Activated CD8-positive, alpha-beta memory T cell treated with anti-CD3 and anti-CD28 coated beads for 4 hours (primary cell): ENCODE measurements at places on chromosomes 1 and 21.

GRCh38 chr1:239337799-239338430, 48.5 kb upstream of the CHRM3 start:
- no peak for DNase-seq

DNA sequence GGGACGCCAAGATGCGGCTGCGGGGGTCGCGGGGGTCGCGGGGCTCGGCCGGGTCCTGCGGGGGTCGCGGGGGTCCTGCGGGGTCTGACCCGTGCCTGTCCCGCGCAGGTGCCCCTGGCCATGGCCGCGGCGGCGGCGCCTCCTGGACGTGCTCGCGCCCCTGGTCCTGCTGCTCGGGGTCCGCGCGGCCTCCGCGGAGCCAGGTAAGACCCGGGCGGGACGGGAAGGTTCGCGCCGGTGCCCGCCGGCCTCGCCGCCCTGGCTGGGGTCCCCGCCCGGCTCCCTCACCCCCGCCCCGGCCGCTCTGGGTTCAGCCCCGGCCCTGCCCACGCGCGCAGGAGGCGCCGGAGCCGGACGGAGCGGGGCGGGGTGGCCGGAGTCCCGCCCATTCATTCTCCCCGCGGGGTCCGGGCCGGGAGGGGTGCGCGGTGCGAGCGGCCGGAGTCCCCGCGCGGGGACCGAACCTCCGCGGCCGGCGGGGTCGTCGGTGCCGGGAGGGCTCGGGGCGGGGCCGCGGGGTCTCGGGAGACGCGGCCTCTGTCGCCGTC, 380 bp downstream of the COL18A1 start:
- no peak for DNase-seq

DNA sequence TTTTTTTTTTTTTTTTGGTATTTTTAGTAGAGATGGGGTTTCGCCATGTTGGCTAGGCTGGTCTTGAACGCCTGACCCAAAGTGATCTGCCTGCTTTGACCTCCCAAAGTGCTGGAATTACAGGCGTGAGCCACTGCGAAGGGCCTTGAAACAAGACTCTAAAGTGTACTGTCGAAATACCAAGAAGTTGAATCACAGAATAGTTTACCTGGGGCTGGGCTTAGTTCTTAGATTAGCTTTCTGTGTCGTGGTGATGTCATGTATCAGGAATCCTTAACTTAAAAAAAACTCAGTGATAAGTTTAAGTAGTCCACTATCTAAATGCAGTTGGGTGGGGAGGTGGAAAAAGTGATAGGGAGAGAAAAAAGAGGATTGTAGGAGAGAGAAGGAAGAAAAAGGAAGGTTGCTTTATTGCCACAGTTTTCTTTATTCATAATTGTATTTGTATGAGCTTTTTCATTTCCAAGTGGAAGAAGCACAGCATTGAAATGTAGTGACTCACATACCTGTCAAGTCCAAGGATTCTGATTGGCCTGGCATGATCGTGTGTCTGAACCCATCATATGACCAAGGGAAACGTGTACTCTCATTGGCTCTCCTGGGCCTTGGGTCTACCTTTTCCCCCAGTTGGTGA, 13.4 kb downstream of the ITSN1 start:
- DNase-seq = no peak

DNA sequence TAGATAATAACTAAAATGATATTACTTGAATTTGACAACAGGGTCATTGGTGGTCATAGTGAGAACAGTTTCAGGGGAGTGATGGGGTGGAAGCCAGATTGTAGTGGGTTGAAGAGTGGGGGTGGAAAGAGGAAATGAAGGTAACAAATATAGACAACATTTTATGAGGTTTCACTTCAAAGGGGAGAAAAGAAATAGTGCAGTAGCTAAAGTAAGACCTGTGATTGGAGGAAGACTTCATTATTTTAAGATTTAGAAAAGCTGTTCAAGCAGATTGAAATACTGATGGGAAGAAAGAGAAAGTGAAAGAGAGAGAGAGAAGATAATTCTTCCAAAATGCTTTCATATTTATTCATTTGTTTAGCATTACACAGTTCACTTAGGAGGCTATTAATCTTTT, 52.0 kb upstream of the KCNA3 start:
- no peak for DNase-seq

GRCh38 chr1:30613188-30613587, 110.2 kb downstream of the MATN1 start:
- no peak for DNase-seq

DNA sequence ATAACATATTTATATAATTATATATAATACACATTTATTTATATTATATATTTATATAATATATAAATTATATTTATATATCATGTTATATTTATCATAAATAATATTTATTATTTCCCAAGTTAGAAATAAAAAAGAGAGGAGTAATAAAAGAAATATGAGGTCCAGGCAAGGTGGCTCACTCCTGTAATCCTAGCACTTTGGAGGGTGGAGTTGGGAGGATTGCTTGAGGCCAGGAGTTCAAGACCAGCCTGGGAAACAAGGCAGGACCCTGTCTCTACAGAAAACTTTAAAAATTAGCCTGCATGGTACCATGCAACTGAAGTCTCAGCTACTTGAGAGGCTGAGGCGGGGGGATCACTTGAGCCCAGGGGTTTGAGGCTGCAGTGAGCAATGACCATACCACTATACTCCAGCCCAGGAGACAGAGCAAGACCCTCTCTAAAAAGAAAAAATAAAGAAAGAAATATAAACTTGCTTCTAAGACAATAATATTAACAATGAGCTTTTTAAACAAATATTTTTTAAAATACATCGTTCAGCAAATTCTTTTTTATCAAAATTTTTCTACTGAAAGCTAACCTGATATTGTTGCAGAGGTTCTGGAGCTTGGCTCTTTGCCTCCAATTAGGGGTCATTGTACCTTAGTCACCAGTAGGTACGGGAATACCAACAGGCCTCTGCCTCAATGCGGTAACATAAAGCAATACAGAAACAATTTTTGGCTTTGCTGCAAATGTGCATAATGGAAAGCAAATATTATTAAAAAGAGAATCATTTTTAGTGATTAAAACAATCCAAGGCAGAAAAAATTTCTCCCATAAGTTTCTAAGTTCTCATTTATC, 290.0 kb downstream of the SETD4 start:
- no peak for DNase-seq

- no peak for DNase-seq
Measured at GRCh38 chr1:6666696-6667095, 34.9 kb downstream of the DNAJC11 start.

DNA sequence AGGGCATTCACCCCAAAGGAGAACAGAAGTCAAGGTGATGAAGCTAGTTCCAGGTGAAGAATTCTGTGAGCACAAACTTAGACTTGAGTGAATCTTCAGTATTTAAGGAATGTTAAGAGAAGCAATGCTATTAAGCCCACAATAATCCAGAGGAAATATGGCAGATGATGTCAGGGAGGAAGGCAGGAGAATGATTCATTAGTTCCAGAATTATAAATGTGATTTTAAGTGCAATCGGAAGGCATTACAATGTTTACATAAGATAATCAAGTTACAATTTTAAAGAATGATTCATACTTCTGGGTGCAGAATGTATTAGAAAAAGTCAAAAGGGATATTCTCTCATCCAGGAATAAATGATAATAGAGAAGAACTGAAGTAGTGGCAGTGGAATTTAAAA, 545.2 kb upstream of the BRINP3 start:
- no peak for DNase-seq

GRCh38 chr1:11138952-11139351, 39.3 kb upstream of the EXOSC10 start:
- no peak for DNase-seq

DNA sequence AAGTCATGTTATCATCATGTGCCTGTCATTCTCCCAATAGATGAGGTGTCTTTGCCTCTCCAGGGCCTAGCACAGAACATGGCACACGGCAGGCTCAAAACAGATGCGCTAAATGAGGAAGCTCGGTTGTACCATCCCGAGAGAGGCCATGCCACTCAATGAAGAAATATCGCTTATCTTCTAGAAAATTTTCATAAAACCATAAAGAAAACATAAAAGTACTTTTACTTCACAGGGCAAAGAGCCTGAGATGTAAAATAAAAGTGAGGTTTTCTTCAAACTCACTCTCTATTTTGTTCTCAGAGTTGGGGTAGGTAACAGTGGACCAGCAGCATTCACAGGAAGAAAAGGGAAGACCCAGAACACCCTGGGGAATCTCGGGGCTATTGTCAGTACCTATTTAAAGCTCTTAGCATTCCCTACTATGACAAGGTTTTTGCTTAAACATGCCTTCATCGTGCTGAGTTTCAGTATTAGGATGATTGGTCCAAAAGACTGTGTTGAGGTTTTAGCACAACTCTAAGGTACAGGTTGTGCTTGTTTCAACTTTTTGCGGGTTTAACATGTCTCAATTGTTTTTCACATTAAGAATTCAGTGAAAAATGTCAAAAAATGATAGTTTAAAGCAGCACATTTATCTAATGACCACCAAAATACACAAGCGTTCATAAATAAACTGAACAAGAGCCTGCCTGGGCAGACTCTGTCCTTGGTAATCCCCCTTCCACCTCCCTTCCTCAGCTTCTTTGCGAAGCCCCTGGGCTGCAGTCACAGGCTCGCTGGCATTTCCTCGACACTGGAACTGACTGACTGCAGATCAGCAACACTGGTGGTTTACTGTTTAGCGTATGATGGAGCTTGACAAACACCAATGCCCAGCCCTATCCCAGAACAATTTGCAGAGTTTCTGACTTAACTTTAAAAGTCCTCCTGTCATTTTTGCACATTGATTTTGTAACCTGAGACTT, 55.6 kb downstream of the COQ8A start:
- DNase-seq = no peak

- DNase-seq = no peak
Measured at GRCh38 chr21:21290751-21291150, 292.5 kb downstream of the NCAM2 start.

DNA sequence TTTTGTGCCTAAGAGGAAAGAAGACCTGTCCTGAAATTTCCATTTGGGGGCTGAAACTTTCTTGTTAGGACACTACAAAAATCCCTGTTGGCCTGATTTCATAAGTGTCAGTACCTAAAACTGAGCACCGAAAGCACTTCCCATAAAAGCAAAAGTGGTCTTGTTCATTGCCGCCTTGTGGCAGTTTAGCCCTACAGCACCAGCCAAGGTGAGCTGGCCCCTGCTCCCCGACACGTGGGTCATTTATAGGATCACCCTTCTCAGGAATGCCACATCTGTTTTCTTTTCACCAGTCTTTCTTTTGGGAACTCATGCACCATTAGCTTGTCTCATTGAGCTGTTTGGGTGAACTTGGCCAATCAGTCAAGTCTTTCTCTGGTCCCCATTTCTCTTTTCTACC, 155.8 kb upstream of the KAZN start:
- DNase-seq = no peak

DNA sequence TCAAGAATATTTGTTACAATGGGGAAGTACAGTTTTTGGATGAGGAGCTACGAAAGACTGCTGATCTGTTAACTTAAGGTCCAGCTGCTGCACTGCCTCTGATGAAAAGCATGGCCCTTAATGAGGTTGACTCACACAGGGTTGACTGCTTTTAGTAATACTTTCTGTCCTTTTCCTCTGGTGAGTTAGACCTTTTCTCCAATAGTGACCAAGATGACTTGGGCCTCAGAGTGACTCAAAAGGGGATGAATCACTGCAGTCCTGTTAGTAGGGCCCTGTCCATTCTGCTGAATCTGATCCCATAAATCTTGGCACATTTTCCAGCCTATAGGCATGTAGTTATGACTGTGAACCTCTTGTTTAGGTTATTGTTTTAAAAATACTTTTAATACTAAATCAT, 2.7 kb downstream of the DISP1 start:
- no peak for DNase-seq

DNA sequence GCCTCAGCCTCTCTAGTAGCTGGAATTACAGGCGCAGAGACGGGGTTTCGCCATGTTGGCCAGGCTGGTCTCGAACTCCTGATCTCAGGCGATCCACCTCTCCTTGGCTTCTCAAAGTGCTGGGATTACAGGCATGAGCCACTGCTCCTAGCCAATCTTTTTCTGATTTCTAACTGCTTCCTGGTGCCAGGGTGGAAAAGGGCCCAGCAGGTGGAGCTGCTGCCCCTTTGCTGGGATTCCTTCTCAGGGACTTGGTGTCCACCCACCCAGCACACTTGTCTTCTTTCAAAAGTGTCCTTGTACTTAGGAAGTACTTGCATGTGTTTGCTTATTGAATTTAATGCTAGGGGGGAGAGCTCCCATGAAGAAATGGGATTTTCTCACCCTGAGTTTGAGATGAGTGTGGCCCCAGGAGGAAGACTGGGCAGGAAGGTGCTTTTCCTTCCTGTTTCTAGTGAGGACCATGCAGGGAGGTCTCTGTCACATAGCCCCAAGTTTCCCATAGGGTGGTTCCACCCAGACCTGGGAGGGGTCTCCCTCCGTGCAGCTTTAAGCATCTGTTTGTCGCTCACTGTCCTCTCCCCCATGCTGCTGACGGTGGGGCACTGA, 14.2 kb downstream of the UTP11 start:
- no peak for DNase-seq

- no peak for DNase-seq
Measured at GRCh38 chr1:244302876-244303609, 148.7 kb downstream of the ADSS2 start.

DNA sequence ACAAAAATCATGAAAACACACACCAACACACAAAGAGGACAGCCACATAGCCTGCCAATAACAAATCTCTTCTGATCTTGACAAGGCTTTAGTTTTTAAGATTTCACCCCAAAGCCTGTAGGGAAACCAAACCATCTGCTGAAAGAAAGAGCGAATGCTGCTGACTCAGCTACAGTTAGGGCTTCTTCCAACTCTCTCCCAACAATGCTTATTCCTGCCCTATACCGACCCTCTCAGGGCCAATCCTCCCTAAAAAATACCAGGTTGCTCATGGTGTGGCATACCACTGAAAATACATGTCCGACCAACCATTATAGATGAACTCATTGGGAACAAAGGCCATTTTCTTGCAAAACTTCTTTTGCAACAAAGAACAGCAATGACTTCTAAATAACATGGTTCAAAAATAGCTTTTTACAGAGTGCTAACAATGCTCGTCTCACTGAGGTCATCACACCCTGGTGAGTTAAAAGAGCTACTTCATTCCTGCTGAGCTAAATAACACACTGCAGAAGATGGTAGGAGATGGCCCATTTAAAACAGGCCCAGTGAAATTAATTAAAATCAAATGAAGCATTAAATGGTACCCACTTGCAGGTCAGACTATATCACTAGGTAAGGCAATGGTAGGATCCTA, 86.1 kb downstream of the KIAA0319L start:
- DNase-seq = no peak

DNA sequence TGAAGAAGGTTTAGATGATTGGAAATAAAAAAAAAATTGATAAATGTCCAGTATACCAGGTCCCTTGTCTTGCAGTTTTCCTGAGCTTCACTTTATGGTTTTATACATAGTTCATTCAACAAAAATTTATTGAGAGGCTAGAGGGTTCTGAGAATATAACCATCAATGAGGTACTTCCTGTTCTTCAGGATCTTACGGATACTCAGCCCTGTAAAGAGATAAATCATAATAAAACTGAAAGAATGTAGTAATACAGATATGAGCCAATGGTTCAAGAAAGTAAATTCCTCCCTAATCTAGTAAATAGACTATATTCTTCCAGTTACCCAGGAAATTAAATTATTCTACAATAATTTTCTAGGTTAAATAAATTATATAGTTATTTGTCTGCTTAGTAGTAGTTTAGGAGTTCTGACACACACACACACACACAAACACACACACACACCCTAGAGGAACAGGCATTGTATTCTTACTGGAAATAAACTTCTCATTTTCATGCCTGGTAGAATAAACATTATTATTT, 70.4 kb upstream of the HMCN1 start:
- no peak for DNase-seq
